ENCODE measurements at places on chromosomes 1 and 21.

GRCh38 chr21:46229923-46230260, 1.3 kb upstream of the LSS start:
- DNase-seq = no peak

DNA sequence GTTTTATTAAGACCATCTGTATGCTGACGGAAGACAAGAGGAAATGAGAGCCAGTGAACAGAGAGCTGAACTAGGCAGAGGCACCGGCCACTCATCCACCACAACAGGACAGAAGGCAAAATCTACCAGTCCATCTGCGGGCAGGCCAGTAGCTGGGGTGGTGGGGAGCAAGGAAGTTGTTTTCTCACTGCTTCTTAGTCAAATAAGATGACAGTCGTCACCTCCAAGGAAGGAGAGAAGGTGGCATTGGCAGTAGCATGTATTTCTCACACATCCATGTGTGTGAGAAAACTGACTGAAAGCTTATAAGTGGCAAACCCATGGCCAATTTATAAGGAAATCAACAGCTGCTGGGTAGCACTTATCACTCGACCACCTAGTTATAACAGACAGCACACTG, 8.2 kb downstream of the TTC13 start:
- no peak for DNase-seq

- no peak for DNase-seq
Measured at GRCh38 chr1:43783671-43784205, 76.4 kb downstream of the ST3GAL3 start.

DNA sequence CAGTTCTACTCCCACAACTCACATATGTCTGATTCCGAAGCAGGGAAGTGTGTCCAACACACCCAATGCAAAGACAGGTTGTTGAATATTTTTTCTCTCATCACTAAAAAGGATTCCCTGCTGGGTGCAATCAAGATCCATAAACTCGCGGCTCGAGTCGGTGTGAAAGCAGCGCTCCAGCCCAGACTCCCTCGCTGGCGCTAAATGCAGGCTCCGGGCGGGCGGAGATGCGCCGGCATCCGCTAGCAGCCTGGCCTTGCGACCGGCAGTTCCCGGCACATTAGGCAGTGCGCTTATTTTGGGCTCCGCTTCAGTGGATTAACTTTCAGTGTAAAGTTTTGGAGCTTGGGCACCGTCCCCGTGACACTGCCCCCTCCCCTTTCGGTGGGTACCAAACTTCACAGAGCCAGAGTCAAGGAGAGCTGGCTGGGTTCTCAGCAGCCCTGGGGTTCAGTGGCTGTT, 87.7 kb upstream of the POU3F1 start:
- no peak for DNase-seq

All from fibroblast of skin of right quadriceps (primary cell).